ENCODE measurements at places on chromosomes 11 and 22. TPM values are rescaled to one million over a fixed set of nuclear protein-coding genes. Genes with fewer than 3 reads are reported as not detected.

DNA sequence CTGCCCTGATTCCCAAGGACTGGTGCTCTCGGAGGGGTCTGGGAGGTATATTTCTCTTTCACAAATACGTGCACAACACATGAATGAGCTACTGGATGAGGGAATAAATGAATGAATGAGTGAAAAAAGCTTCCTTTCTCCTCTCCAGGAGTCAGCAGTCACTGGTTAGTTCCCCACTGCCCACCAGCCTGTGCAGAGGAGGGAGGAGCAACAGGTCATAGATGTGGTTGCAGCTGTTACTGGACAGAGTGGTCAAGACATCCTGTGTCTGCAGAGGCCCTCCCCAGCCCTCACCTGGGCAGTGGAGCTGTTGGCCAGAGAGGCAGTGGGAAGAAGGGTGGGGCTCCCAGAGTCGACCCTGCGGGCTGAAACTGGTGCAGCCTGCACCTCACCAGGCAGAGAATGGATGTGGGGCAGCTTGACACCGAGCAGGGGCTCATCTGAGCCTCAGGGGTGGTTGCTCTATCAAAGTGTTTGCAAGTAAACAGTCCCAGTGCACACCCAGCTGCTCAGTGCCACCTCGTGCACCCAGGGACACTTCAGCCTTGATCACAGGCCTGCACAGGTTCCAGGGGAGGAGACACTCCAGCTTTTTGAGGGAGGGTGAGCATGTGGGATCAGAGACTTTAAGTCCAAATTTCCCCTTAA is 1.4 kb upstream of the VPREB1 start:
- no peak for DNase-seq

DNA sequence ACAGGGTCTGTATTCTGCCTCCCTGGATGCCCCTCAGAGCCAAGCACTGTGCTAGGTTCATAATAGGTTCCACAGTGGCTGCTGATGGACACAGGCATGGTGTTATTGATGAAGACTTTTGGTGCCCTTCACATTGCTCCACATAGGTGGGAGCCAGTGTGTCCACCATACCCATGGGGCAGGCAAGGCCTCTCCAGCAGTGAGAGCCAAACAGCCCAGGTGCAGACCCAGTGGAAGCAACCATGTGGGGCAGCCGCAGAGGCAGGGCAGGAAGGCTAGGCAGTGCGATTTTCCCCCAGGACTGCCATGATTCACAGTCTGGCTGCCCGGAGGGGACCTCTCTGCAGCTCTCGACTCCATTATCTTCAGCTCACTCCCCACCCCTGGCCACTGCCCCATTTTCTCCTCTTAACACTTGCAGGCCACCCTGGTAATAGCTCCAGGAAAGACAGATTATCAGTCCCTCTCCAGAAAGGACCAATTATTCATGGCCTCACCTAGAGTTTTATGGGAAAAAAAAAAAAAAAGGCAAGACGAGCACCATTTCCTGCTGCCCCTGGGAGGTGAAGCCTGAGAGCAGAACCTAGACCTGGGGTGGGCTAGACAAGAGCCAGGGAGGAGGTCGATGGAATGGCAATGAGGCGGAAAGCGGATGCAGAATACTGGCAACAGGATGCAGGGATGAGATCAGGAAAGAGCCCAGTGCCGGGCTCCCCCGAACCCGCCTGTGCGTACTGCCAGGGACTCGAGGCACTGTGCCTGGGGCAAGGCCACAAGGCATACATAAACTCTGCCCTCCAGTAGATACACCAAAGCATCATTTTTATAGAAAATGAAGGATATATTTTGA is 343.0 kb upstream of the NCAM1 start:
- no peak for DNase-seq

GRCh38 chr11:111089759-111090158 is 155.8 kb upstream of the POU2AF2 start:
- DNase-seq, result no peak

Gene C1QTNF5
- polyA plus RNA-seq, result 20.3 TPM

- DNase-seq, result no peak
Measured at GRCh38 chr11:2844116-2844842, 41.3 kb downstream of the CDKN1C start.

DNA sequence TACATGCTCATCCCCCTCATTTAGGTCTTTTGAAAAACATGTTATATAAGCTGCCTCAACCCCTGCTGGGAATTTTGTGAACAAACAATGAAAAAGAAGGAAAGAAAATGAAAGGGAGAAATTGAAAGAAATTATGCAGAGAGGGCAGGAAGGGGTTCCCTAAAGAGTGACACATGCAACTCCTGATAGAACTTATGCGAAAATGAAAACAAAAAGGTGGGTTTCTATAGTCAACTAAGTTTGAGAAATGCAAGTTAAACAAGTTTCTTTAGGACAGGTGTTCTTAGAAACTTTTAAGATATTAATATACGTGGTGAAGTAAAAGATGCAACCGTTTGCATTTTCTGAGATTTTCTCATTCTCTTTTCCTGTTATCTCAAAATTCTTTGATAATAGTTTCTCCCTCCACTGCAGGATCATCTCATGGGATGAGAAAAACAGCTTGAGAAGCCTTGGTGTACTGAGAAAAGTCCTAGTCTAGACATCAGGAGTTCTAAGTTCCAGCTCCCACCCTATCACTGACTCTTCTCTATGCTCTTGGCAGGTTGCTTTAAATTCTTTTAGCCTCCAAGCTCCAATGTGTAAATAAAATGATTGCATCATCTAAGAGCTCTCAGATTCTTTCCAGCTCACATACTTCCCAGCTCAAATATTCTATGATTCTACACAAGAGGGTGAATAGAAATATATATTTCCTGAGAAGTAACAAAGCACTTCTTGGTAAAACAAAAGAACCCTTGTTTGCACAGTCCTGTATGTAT is 109.2 kb downstream of the FAM76B start:
- no peak for DNase-seq

DNA sequence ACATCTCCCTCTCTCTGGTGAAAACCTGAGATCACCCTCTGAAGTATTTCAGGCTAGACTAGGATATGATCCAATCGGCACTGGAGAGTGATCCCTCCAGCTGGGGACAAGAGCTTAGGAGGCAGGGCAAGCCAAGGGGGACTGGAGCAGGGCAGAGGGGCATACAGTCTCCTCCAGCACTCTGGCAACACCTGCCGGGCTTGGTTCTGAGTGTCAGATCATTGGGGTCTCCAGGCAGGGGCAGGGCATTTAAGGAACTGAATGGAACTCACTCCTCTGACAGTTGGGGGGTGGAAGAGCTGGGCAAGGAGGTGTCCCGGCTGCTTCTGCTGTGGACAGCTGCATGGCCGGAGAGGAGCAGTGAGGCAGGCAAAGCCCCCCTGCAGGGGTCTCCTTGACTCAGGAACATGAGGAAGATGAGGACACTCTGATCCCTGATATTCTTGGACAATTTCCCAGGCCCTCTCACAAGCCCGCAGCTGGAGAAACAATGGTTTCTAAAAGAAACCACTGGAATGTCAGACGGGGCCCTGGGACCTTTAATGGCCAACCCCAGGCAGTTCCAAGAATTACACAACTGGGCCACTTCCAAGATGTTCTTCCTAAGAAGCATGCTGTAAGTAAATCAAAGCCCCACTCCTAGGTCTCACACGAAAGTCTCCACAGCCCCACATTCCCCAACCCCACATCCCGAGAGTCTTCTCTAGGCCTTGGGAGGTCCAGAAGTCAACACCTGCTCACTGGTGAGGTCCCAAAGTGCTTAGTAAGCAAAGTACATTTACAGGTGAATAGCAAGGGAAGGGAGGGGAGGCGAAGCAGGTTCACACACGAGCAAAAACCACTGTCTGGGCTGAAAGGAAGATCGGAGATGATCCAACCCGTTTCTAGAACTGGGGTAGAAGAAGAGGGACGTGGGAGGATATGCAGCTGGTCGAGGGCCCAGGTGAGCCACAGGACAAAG is 1.2 kb upstream of the CCDC86 start:
- peak; percentile 24 for DNase-seq

DNA sequence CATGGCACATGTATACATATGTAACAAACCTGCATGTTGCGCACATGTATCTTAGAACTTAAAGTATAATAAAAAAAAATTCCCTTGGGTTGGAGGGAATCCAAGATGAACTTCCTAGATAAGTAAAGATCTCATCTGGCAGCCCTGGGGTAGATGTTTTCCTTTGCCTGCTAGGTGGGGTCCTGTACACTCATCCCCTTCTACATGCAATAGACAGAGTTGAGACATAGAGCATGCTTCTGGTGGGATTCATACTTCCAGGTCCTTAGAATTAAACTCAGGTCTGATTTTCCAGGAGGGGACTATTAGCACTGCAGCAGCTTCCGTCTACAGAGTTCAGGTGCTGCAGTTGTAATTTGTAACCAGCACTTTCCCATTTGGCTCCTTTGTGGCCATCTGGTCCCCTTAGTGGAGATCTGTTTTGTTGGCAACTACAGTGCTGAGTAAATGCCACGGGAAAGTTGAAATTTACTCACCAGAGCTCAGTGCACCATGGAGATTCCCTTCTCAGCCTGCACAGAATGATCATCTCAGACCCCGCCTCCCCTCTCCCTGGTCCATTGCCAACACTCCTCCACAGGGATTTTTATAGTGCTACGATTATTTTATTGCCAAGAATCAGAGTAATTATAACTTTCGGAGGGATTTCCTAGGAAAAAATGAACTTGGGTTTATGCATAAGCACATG is 220.1 kb upstream of the E2F8 start:
- peak; percentile 23 for DNase-seq
